ENCODE measurements at places on chromosomes 1 and 21.

GRCh38 chr1:172321451-172321850, 99.0 kb upstream of the C1orf105 start:
- H3K36me3 ChIP-seq, result no peaks in the 10 kb centered on the region
- no peak overlapping the region for H3K4me3 ChIP-seq
- no peak overlapping the region for H3K27ac ChIP-seq
- no peaks in the 10 kb centered on the region for H3K27me3 ChIP-seq
- DNase-seq, result no peak

DNA sequence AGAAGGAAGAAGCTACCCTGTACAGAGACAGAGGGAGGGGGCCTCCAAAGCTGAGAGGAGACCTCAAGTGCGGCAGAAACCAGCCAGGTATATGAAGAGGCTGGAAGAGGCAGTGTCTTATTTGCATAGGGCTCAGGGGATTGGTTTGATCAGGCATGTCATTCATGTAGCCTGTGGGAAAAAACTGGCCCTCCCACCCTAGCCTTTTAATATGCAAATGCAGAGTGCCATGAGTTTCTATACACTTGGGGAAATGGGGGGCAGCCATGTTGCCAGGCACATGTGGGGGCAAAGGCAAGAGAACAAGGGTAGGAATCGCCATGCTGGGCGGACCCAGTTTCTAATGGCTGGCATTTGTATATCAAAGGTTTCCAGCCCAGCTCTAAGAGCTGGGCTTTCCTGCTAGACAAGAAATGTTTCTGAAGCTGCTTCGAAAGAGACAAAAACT, 172.7 kb downstream of the RASAL2 start:
- H3K4me1 ChIP-seq, result peaks cover 29% of the 10 kb centered on the region
- no peaks in the 10 kb centered on the region for H3K36me3 ChIP-seq
- DNase-seq, result no peak
- no peak overlapping the region for H3K27ac ChIP-seq
- H3K27me3 ChIP-seq, result no peaks in the 10 kb centered on the region

GRCh38 chr1:22249928-22250680, 107.2 kb upstream of the WNT4 start:
- H3K27ac ChIP-seq, result no peak overlapping the region
- H3K4me3 ChIP-seq, result no peak overlapping the region
- no peaks in the 10 kb centered on the region for H3K36me3 ChIP-seq
- no peaks in the 10 kb centered on the region for H3K27me3 ChIP-seq
- H3K4me1 ChIP-seq, result no peaks in the 10 kb centered on the region

DNA sequence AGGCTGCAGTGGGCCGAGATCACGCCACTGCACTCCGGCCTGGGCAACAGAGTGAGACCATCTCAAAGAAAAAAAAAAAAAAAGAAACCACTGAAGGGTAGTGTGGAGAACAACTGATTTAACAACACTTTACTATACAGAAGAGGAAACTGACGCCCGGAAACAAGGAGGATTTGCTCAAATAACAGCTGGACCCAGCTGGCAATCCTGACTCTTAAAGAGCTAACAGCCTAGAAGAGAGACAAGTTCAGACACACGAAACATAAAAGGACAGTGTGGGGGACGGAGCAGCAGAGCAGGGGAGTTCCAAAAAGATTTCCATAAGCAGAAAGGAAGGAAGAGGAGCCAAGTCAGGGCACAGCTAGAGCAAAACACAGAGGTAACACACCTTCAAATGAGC, 4.4 kb downstream of the ECHDC2 start:
- H3K4me1 ChIP-seq, result no peaks in the 10 kb centered on the region
- no peak overlapping the region for H3K4me3 ChIP-seq
- peak overlapping the region; percentile 31 for H3K27ac ChIP-seq
- DNase-seq, result no peak

- DNase-seq, result no peak
- no peak overlapping the region for H3K4me3 ChIP-seq
- H3K4me1 ChIP-seq, result no peaks in the 10 kb centered on the region
These were observed 41.8 kb downstream of the RUNX3 start for GRCh38 chr1:24888061-24888970.

- no peaks in the 10 kb centered on the region for H3K36me3 ChIP-seq
- no peak overlapping the region for H3K4me3 ChIP-seq
- no peaks in the 10 kb centered on the region for H3K4me1 ChIP-seq
- no peak overlapping the region for H3K27ac ChIP-seq
These were observed 92.9 kb downstream of the HS2ST1 start for GRCh38 chr1:87007323-87007722.

DNA sequence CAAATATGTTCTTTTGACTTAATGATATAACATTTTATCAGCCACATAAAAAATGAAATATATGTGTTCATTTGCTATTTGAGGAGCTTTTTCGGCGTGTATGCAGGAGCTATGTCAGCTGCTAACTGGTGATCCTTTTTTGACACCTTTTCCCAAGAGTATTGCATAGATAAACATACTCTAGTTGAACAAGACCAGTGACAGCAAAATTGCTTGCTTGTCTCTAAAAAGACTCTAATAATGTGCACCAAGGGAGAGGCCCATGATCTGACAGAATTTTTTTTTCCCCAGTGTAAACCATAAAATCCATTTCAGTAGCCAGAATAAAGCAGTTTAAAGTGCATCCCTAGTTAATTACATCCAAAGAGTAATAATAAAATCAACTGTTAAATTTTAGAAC, 103.6 kb upstream of the BARHL2 start:
- H3K4me1 ChIP-seq, result no peaks in the 10 kb centered on the region
- H3K27ac ChIP-seq, result no peak overlapping the region
- DNase-seq, result no peak
- H3K27me3 ChIP-seq, result no peaks in the 10 kb centered on the region

GRCh38 chr1:181501612-181502011, 18.3 kb downstream of the CACNA1E start:
- no peaks in the 10 kb centered on the region for H3K27me3 ChIP-seq
- H3K36me3 ChIP-seq, result no peaks in the 10 kb centered on the region
- no peak for DNase-seq
- H3K4me3 ChIP-seq, result no peak overlapping the region
